DMS 273 treated with DMSO at 0.1 percent for 48 hours (cell line): ENCODE measurements at places on chromosomes 13 and 19.

GRCh38 chr13:85724546-85725432 is 74.4 kb downstream of the SLITRK6 start:
- no peak for DNase-seq

- DNase-seq, result no peak
Measured at GRCh38 chr13:44759384-44760360, 183.5 kb upstream of the TSC22D1 start.

DNA sequence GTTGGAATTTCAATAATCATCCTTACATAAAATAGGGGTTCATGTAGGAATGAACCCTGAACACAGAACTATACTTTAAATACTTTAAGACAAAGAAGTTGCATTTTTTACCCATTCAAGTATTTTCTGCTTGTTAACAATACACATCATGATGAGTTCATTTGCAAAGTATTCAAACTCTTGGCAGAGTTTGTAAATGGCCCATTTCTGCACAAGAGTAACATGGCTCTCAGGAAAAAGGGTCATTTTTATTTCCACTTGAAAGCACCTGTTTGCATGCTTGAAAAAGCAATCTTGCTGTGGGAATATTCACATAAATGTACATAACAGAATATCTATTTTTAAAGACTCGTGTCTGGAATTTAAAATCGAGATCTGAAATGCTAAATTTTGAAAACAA is 18.1 kb downstream of the ESD start:
- DNase-seq, result no peak

GRCh38 chr13:38969187-38969586 is 21.4 kb downstream of the STOML3 start:
- no peak for DNase-seq

DNA sequence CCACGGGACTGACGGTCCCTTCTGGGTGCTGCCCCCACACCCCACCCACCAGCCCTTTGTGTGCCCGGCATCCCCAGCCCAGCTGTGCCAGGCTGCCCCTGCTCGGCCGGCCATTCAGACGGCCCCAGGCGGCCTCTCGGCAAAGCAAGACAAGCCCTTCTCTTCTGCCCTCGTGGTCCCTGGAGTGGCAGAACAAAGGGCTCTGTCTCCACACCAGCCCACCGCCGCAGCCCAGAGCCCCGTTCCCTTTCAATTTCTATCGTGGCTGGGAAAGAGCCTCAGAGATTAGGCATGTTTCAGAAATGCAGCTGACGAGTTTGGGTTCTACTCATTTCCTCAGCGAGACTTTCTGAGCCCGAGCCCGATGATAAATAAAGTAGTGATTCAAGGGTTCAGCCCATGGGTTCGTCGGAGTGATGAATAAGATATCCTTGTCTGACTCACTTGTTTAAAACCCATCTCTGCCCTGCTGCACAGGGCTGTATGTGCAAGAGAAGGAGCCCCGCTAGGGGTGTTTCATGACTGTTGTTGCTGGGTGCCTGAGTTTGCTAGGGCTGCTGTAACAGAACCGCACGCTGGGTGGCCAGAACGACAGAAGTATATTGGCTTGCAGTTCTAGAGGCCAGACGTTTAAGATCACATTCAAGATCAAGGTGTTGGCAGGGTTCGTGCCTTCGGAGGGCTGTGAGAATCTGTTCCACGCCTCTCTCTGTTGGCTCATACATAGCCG is 4.3 kb downstream of the MYO9B start:
- DNase-seq, result no peak

DNA sequence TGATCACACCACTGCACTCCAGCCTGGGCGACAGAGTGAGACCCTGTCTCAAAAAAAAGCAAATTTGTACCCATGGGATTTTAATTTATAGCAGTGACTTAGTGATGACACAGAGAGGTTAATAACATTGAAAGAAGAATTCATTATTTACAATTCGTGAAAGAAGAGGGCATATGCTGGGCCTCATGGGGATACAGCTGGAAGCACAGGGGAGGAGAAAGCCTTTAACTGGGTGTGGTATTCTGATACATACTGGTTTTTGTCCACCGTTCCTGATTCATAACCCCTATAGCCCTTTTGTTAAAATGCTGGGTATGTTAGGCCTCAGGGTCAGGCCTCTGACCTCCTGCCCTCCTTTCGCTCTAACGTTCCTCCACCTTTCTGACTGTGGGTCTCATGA is 10.9 kb downstream of the ZNF264 start:
- DNase-seq, result no peak

- DNase-seq, result no peak
Measured at GRCh38 chr13:101209206-101209893, 207.0 kb downstream of the NALCN start.

DNA sequence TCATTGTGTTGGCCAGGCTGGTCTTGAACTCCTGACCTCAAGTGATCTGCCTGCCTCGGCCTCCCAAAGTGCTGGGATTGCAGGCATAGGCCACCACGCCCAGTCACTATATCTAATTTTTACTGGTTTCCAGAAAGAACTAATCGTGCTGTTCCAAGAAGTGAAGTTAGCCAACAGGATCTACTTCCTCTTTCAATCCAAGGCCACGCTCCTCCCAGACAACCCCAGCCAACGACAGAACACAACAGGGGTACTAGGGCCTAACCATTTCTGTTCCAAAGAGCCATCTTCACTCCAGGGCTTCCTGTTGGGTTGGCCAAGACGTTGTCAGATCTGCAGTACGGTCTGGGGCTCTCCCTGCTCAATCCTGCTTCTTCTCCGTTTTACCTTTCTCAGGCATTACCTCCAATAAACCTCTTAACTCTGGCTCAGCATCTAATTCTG is 7.0 kb upstream of the LSM14A start:
- no peak for DNase-seq

- DNase-seq, result peak; percentile 83
Measured at GRCh38 chr19:48819366-48819816, 8.6 kb upstream of the BCAT2 start.

DNA sequence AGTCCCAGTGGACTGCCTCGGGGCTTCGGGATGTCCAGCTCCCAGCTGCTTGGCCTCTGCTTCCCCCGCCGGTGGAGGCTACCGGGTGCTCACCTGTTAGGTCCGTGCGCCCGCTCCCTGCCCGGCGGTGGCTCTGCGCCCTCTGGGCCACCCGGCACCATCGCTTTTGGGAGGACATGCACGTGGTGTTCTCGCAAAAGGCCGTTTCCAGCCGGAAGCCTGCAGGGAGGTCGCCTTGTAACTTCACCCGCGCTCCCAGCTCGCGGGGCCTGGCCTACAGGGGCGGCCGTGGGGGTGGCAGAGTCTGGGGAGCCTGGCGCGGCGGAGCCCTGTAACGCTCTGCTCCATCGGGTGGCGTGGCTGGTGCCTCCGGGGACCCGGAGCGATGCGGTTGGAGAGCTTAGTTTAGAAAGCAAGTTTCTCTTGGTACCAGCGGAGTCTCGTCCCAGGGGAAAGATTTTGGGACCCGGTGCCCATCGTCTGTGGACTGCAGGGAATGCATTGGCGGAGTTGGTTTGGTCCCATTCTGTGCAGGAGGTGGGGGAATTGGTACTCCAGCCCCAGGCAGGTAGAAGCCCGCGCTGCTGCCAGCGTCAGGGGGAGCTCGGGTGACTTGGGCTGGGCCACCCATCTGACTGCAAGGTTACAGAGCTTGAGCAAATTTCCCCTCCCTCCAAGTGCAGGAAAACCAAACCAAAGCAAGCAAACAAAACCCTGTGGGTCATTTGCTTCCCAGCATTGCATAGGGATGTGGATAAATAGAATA is 673 bp downstream of the SPATA13 start:
- DNase-seq, result no peak

- DNase-seq, result no peak
Measured at GRCh38 chr13:45132369-45133064, 12.2 kb downstream of the GTF2F2 start.
